ENCODE measurements at places on chromosomes 3 and 15.

GRCh38 chr3:161822291-161822690 is 325.7 kb downstream of the OTOL1 start:
- no peak for DNase-seq

DNA sequence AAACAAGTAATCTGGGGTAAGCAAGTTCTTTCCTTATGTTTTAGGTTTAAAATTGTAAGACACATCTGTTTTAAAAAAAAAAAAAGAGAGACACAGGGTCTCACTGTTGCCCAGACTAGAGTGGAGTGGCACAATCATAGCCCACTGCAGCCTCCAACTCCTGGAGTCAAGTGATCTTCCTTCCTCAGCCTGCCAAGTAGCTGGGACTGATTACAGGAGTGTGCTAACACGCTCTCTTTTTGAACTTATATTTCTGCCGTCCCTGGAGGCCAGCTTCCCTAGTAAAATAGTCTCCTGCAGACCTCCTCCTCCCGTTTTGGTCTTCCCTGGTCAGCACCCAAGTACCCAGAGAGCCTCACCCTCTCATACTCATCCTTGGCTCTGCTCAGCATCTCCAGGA is 35.5 kb downstream of the DCP1A start:
- no peak for DNase-seq

- no peak for DNase-seq
Observed at GRCh38 chr3:127077505-127078064, 94.7 kb downstream of the PLXNA1 start.

GRCh38 chr15:63466378-63467192 is 37.8 kb upstream of the USP3 start:
- DNase-seq = peak; percentile 36

GRCh38 chr15:43274136-43274535 is 7.4 kb upstream of the TGM5 start:
- no peak for DNase-seq

DNA sequence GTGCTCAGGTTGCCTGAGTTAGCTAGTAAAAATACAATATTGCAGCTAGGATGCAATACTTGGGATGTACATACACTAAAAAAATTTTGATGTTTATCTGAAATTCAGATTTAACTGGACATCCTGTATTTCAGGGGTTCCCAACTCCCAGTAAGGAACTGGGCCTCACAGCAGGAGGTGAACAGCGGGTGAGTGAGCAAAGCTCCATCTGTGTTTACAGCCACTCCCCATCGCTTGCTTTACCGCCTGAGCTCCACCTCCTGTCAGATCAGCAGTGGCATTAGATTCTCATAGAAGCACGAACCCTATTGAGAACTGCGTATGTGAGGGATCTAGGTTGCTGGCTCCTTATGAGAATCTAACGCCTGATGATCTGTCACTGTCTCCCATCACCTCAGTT is 285.1 kb upstream of the PROK2 start:
- DNase-seq = no peak

GRCh38 chr3:159843840-159844730 is 144.6 kb upstream of the IL12A start:
- no peak for DNase-seq

- DNase-seq = no peak
Observed at GRCh38 chr15:98528046-98528725, 120.2 kb upstream of the IGF1R start.

Measured in activated naive CD4-positive, alpha-beta T cell treated with Interleukin-2 at 50 U/mL for 16 hours (primary cell).